HFF-Myc (cell line): ENCODE measurements at places on chromosomes 16 and 17.

- no peak for DNase-seq
Observed at GRCh38 chr16:66427036-66427860, at the start of gene BEAN1. BEAN1 (plus strand) TSS chr16:66427295; CDS start chr16:66437677, 10,382 bp downstream.

GRCh38 chr17:77359236-77359635 is 218.5 kb downstream of the SEC14L1 start:
- no peak for DNase-seq

- no peak for DNase-seq
Observed at GRCh38 chr17:78263063-78263735, 31.8 kb downstream of the TMEM235 start.

DNA sequence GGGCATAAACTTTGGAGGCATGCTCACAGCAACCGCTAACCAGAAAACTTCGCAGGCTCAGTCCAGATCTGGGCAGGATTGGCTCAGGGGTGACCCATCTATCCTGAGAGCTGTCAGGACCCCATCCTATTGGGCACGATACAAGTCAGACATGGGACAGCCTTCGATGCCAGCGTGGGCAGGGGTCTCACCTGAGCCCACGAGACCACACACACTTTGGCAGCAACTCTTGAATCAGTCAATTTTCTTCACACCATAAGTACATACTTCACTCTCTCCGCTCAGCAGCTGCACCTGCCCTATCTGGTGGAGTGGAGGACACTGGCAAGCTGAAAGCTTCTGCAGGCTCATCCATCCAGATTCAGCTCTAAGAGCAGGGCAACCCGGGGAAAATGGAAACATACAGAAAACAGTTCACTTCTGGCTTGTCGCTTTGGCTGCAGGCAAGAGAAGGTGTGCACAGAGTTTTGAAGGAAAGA is 48.3 kb downstream of the ZFHX3 start:
- DNase-seq, result no peak

GRCh38 chr17:81514489-81514738 is 1.8 kb upstream of the ACTG1 start:
- no peak for DNase-seq

GRCh38 chr16:82156761-82157533 is 13.1 kb downstream of the MPHOSPH6 start:
- DNase-seq, result no peak

DNA sequence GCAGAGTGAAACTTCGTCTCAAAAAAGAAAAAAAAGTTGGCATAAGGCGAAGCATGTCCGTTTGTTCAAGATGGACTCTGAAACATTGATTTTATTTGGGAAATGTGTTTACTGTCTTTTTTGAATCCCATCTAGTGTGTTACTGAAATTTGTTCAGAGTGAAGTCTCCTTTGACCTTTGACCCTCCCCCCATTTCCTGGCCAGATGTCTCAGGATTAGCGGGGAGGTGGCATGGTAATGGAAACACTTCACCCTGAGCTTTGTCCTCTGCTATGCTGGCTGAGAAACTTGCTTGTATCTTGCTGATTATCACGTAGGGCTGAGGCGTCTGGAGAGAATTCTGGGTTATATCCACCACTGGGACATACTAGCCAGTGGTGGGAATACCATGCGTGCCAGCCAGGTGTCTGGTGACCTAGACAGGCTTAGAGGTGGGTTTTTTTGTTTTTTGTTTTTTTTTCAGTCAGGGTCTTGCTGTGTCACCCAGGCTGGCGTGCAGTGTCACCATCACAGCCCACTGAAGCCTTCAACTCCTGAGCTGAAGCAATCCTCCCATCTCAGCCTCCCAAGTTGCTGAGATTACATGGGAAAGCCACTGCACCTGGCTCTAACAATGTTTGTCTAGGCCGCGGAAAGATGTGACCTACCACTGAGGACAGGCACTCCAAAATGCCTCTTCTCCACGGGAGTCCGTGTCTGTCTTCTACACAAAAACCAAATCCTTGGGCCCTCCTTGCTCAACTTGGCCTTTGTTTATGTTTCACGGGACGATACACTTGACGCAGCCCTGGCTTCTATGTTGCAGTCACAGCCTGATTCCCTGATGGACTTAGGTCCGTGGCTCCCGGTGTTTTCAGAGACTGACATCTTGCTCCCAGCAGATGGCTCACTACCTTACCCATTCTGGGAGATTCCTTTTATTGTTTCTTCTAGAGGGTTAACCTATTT is 6.6 kb upstream of the GALK1 start:
- DNase-seq, result no peak

GRCh38 chr17:60106340-60107059 is 27.8 kb upstream of the HEATR6 start:
- no peak for DNase-seq

DNA sequence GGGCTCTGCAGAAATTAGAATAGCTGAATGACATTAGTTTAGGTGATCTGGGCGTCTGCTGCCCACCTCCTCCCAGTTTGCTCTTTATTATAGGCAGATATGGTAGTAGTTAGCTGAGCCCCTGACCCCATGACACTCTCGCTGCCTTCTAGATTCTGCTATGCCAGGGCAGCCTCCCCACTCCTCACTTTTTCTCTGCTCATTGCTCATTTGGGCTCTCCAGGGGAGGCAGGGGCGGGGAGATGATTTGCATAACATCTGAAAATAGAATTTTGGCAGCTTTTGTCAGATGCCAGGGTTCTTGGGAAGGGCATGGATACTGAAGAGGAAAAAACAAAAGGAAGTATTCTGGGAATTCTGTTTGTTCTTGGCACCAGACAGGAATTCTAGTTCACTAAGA is 78.0 kb upstream of the GAS7 start:
- no peak for DNase-seq

GRCh38 chr17:74954665-74955421 is 17.7 kb downstream of the HID1 start:
- no peak for DNase-seq

DNA sequence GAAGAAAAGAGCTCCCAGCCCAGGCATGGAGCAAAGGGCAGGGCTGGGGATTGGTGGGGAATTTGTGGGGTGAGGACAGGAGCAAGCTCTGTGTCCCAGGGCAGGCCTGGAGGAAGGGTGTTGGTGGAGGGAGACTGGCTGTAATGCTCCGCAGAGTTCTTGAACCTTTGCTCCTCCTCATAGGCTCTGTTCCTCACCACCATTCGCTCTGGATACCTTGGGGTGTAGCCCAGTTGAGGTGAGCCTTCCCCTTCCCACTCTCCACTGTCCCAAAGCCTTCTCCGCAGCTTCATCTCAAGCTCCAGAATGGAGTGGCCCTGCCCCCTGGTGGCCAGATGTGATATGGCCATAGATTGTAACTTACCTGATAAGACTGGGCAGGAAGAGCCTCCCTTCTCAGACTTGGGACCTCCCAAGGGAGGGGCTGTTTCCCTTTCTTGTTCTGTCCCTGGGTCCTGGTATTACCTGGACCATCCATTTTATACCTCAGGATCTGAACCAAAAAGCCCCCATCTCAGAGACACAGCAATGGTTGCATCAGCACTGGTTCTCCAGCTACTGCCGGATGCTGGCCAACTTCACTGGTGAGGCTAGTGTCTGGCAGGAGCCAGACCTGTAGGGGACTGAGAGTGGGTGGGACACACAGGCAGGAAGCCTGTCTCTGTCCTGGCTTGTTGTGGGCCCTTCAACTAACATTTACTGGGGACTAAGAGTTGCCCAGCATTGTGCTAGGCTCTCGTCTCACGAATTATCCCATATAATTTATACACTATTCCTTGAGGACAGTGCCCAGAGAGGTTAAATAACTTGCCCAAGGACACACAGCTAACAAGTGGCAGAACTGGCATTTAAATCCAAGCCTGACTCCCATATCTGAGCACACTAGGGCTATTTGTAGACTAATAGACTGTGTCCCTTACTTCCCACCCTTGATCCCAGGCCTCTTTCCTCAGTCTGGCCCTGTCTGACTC is 19.1 kb upstream of the STAC2 start:
- DNase-seq, result peak; percentile 51

DNA sequence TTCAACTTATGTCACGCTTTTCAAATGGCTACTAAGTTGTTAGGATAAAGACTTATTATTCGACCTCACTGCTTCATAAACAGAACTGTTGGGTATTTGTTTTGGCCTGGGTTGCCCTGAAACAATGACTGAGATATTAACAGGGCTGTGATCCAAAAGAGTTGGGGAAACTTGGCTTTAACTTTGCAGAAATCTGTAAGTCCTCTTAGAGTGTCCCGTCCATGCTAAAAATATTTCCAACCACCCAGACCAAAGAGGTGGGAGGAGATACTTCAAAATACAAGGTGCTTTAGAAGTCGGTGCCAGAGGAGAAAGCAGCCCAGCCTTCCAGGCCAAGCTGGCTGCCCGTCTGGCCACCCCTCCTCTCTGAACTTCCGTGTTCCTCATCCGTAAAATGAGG is 16.1 kb upstream of the SPATA32 start:
- no peak for DNase-seq

- DNase-seq, result no peak
Observed at GRCh38 chr17:81867170-81867990, 3.8 kb downstream of the ARHGDIA start.

DNA sequence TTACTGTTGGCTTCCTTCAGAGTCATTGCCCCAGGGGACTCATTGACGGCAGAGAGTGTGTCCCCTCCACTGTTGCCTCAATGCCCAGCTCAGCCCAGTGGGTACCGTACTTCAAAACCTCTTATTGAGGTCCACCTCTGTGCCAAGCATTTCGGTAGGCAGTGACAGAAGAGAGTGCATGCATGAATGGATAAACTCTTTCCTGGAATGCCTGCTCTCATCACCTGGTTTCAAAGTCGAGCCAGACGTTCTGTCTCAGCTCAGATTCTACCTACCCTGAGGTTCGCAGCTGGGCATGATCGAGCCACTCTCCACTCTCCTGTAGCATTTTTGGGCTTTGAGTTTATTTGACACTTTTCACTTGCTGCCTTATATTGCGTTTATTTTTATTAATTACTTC is 647.0 kb downstream of the MAF start:
- DNase-seq, result no peak

- DNase-seq, result peak; percentile 85
Observed at GRCh38 chr17:76709077-76709950, 1.5 kb downstream of the MXRA7 start.

DNA sequence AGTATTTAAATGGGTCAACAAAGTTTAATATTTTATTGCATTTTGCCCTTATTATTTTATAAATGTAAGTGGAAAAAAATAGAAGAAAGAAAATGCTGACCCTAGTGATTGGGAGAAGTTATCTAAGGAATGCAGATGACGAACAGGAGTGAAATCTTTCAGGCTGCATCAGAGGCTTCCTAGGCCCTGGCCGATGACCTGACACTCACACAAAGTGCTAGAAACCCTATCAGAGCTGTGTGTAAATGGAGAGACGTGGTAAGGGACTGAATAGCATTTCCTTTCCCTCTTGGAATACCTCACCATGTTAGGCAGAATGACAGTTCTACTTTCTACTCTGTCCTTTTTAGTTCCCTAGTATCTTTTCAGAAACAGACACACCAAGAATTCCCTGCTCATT is 44.9 kb upstream of the CNEP1R1 start:
- DNase-seq, result no peak

DNA sequence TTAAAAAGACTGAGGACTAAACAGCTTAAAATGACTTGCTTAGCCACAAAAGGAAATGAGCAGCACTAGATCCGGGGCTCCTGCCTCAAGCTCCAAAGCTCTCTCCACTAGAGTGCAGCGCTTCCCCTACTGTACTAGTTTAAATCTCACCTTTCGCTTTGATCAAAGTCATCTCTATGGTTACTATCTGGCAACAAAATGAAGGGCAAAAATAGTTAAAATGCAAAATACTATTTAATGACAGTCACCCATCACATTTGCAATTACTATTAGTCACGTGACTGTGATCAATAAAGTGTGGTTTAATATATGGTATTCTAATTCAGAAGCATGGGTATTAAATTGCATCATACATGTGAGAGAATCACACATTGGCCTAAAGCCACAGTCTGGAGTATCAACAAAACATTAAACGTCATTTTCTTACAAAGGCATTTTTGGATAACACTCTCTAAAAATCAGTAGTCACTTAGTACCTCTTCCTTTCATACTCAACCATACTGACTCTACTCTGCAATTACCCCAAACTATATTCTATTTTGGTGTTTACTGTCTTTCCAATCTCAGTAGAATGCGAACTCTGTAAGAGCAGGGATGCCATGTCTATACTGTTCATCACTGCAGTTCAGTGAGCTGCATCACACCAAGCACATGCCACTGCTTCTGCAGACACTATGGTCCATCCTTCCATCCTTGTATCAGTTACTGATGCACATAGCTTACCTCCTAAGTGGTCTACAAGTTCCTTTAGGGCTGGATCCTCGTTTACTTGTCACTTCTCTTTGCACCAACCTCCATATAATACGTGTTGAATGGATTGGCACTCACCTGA is 6.2 kb downstream of the PSMD12 start:
- DNase-seq, result no peak

- no peak for DNase-seq
Observed at GRCh38 chr17:34644941-34645550, 65.7 kb downstream of the TMEM132E start.

- DNase-seq, result no peak
Observed at GRCh38 chr16:6059671-6060070, 962.1 kb upstream of the EEF2KMT start.

DNA sequence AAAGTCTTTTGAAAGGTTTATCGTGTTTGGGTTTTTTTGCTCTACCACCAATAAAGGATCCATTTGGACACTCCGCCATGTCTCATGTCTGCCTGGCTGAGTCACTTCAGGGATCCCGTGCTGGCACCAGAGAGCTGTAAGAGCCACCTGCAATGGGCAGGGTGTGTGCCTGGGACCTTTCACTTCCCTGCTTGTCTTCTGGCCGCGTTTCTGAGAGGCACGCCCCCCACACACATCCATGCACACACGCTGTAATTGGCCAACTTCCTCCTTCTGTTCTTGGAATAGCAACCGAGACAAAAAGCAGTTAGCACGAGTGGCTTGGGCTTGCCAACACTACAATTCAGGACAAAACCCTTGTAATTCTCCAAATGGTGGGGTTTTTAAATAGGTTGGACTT is 9.8 kb upstream of the SOST start:
- no peak for DNase-seq

- no peak for DNase-seq
Observed at GRCh38 chr16:54703339-54703738, 227.3 kb upstream of the IRX5 start.

DNA sequence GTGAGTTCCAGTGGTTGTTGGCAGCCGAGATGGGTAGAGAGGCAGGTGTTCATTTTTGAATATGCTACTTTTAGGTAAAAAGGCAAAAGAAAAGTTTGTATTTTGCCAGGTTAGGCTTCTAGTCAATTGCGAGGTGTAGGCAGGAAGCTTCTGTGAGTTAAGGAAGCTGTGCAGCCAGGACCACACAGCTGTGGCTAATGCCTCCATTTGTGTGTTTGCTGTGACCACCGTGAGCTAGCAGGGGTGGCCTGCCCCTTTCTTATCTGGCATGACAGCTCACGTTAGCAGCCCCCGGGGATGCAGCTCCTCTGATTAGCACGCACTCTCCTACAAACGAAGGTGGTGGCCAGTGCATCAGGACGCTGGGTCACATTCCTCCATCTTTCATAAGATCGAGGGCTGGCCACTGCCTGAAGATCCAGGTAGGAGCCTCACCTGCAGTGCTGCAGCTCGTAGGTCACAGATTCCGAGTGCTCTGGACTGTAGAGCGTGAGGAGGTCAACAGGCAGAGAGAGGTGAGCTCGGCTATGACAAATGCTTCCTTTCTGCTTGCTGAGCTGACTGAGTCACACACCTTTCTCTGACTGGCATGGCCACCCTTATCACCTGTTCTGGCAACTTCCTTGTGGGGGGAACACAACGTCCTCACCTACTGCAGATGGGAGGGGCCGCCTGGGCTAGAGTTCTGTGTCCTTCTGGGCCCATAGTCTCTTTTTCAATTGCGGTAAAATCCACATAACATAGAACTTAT is 244.4 kb downstream of the HS3ST3B1 start:
- no peak for DNase-seq

- no peak for DNase-seq
Observed at GRCh38 chr16:84652566-84652965, 4.3 kb downstream of the KLHL36 start.

GRCh38 chr17:39553341-39553945 is 54.3 kb downstream of the NEUROD2 start:
- DNase-seq, result no peak
